Myocyte (in vitro differentiated cells): ENCODE measurements at places on chromosomes 12 and 14. TPM values are rescaled to one million over a fixed set of nuclear protein-coding genes. Genes with fewer than 3 reads are reported as not detected.

Gene VASH1
- total RNA-seq = 4.1 and 4.7 TPM in 2 replicates

Gene PPP1R36
- 0.35 TPM in 1 of 2 replicates, not detected in the other for total RNA-seq

Gene CD163L1
- total RNA-seq = 5.7 and 11.2 TPM in 2 replicates

DNA sequence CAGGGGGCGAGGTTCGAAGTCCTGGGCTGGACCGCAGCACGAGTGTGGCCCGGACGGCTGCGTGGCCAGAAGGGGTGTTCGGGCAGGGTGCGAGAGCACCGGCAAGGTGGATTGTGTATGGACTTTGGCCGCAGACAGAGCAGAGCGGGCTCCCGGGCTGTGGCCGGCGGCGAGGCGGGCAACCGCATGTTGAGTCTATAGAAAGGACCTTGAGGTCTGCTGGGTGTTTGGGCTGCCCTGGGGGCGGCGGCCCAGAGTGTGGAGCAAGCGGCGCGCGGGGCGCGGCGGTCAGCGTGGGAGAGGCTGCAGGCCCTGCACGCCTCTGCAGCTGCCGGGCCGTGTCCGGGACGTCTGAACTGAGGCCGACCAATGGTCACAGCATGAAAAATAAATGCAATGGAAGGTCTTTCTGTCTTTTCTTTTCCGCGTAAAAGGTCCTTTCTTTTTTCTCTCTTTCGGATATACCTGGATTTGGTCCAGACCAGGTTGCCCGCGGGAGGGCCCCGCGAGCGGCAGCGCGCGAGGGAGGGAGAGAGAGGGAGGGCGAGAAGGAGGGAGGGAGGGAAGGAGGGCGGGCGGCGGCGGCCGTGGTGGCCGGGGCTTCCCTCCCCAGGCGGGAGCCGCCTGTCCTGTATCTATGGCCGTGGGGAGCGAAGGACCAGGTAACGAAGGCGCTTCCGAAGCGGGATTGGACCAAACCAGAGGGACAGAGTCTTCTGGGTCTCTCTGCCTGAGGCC is 5.5 kb upstream of the HOXC9 start:
- no peak for DNase-seq
